ENCODE measurements at places on chromosomes 1 and 21.

DNA sequence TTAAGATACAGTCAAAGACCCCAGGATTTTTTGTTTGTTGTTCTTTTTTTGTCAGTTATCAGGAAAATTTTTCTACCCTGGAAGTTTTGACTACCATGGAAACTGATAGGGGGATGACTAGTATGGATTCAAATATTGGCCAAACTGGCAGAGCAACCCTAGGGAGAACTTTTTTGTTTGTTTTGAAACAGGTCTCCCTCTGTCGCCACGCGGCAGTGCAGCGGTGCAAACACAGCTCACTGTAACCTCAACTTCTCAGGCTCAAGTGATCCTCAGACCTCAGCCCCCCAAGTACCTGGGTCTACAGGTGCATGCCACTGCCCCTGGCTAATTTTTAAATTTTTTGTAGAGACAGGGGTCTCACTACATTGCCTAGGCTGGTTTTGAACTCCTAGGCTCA is 46.6 kb downstream of the TOR3A start:
- no peak for DNase-seq

DNA sequence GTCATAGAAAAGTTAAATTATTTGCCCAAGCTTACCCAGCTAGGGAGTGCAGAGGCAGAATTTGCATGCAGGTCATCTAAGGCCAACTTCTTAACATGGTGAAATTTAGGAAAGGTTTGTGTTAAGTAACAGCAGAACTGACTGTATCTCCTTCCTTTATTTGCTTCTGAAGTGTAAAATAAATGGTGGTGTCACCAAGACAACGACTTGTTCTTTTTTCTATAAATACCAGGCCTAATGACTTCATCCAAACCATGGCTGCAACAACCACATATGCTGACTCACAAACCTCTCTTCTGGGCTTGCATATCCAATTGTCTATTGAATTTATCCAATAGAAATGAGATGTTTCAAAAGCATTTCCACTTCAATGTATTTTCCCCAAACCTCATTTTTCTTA is 19.1 kb downstream of the COL24A1 start:
- DNase-seq: no peak

DNA sequence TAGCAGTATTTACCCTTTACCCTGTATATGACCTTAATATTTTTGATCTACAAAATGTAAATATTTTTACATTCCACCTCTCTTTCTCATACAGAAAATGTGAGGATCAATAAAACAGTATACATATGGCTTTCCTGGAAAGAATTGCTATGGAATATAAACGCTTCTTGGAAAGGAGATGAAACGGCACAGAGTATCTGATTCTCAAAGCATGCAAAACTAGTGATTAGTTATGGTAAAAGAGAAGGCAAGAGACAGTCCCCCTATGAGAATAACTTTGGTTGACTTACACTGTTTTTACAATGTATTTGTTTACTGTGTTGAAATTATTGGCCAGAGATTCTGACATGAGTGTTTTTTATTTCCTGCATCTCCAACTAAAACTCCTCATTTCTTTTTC is 204.6 kb upstream of the C21orf91 start:
- DNase-seq: no peak

DNA sequence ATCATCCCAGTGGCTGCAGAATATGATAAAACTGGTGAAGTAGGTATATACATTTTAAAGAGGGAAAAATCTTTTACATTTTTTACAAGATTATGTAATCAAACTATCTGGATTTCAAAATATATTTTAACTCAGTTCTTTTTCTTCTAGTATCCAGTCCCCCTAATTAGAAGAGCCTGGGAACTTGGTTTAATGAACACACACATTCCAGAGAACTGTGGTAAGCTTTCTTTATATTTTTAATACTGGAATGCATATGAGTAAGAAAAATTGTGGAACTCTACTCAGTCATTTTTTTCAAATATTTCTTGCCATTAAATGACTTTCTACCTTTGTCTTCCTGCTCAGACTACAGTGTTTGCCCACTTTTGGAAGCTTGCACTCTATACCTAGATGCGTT is 8.2 kb downstream of the ACADM start:
- DNase-seq: no peak

- no peak for DNase-seq
These were observed 73.8 kb downstream of the LYPLAL1 start for GRCh38 chr1:219247441-219247840.

DNA sequence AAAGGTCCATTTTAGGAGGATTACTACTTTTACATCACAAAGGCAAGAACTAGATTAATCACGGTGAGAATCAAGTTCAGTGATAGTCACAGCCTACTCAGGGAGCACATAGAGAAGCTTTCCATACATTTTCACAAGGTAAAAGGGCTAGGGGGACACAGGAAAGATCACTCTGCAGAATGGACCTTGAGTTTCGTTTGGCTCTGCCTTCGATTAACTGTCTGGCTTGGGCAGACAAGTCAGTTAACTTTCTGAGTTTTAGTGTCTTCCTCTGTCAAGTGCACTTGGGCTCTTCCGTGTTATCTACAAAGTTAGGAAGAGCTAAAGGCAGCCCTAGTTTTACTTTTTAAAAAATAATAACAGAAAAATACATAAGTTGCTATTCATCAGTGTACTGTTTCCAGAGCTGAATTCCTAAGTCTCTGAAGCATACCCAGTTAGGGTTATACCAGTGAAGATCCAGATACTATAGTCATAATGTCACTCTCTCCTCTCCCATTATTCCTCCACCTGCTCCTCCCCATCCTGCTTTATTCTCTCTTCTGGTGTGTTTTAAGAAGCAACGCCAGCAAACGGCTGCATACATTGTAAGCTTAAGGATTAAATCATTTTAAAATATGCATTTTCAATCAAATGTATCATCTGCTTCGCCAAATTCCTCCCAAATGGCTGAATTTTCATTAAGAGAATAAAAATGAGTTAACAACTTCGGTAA is 1.7 kb downstream of the CEP170 start:
- DNase-seq: no peak

DNA sequence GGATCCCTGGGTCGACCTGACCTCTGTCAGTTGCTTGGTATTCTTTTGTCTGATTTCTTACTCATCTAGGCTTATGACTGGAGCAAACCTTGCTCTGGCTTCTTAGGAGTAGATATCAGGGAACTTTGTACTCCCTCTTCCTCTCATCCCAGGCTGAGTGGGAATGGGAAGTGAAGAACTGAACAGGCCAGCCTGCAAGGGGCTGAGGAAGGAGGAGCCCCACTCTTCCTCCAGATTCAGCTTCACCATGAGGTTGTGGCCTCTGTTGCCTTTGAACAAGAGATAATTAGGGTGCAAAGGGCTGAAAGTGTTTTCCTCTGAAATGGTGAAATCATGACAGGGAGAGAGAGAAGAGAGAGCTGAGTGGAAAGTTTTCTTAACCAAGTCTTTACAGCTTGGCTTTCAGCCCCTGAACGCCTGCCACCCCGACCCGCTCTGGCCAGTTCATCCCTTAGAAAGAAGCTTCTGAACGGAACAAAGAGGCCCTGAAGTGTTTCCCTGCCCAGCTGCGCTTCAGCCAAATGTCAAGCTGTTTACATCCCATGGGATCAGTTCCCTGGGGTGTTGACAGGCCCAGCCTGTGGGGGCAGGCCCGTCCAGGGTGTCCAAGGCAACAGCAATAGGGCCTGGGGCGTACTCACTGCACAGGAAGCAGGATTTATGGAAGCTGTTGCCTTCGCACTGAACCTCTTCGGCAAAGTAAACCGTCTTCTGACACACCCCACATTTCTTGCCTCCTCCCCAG is 11.2 kb downstream of the CSRP1 start:
- DNase-seq: no peak

- DNase-seq: peak; percentile 71
These were observed 4.8 kb downstream of the ZNF672 start for GRCh38 chr1:248842781-248843331.

DNA sequence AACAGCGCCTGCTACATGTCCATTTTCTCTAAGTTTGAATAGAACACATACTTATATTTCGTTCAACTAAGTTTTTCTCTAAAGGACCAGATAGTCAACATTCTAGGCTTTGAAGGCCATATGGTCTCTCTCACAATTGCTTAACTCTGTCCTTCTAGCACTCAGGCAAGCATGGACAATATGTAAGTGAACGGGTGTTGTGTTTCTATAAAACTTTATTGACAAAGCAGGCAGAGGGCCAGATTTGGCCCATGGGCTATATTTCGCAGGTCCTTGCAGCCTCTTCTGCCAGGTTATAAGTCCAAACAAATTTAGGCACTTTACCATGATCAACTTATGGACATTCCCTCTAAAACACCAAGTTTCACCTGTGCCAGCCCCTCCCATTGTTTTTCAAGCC is 21.1 kb downstream of the KLHDC7A start:
- DNase-seq: no peak

GRCh38 chr21:21034036-21034435 is 35.8 kb downstream of the NCAM2 start:
- DNase-seq: no peak

DNA sequence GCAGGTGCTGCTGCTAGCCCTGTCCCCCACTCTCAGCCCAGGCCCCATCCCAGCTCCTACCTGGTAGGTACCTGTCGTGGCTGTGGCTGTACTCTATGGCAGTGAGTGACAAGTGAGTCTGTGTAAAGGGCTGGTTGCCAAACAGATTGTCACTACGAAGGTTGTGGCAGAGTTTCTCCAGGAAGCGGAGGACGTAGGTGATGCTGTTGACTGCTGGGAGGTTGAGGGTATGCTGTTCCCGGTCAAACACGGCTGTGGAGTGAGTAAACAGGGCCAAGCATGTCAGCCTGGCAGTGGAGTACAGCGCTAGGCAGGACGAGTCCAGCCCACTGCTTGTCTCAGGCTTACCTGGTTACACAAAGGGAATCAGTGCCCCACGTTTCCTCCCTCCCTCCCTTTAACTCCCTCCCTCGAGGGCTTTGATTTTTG is 24.8 kb upstream of the SLFNL1 start:
- no peak for DNase-seq

DNA sequence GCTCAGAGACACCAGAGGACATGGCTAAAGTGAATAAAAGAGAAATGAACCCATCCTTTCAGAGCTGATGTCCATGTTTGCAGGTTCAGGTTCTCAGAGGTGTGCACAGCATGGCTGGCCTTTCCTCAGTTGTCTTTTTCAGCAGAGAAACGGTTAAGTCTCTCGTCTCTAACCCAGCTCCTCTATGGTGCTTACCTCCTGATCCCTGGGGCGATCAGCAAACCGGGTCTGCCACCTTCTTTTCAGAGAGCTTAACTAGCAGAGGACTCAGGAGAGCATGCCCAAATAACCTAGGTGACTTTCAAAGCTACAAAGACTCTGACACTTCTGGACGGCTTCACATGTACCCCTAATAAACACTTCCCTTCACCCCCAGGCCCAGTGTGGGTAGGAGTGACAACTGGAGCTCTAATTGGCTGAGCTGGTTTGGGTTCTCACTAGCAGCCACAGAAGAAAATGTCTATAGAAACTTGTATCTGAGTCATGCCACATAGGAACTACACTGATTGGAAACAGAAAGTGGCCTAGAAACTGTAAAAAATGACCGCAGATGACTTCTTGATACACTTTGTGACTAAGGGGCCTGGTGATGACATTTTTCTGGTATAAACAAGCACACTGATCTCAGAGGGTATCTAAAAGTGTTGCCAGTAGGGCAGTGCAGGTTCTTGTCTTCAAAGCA is at the start of gene AIM2:
Gene AIM2, minus strand, starts transcription at position 329 of the 682 bp plus-strand sequence. CDS start 3,267 bp downstream, outside the sequence.
- DNase-seq: no peak

DNA sequence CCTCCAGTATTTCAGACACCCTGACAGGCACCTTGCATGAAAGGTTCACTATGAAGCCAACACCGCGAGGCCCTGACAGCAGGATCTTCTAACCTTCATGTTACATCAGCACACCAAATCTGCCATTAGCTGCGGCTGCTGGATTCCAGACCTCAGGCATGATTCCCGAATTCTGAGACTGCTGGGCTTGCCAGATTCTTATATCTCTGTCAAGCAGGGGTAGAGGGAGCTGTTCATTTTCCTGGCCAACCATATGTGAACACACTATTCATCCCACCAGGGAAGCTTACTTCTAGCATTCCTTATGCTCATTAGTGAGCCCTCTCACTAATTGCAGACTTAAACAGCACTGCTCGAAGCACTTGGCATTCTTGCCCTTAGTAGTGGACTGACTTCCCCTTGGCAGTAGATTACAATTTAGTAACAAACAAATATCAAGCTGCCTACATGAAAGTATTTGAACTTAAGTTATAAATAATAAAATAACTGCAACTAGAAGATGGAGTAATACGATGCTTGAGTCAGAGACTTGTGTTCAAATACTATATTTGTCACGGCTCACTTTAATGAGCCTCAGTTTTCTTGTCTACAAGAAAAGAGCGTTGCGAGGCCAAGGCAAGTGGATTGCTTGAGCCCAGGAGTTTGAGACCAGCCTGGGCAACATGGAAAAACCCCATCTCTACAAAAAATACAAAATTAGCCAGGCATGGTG is 43.3 kb downstream of the NID1 start:
- no peak for DNase-seq

- DNase-seq: no peak
These were observed 1.2 kb downstream of the CHRM3 start for GRCh38 chr1:239387304-239388158.

- DNase-seq: no peak
These were observed 1.0 kb upstream of the SFN start for GRCh38 chr1:26861889-26862378.

- no peak for DNase-seq
These were observed 22.0 kb downstream of the PRKCZ start for GRCh38 chr1:2072109-2072806.

DNA sequence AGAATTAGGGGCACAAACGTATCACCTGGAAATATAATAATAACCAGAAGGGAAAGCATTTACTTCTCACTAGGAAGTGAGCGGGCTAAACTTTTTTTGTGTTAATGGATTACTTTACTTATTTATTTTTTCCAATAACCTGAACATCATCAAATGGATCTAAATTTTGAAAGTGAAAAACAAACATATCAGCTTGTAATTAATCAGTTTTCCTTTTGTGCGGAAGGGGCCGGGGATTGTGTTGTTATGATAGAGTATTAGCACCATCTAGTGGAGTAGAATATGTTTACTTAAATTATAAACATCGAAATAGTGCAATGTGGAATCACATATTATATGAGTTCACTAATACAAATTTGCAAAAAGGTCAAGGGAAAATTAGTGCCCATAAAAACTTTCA is 9.0 kb downstream of the CFH start:
- DNase-seq: no peak

DNA sequence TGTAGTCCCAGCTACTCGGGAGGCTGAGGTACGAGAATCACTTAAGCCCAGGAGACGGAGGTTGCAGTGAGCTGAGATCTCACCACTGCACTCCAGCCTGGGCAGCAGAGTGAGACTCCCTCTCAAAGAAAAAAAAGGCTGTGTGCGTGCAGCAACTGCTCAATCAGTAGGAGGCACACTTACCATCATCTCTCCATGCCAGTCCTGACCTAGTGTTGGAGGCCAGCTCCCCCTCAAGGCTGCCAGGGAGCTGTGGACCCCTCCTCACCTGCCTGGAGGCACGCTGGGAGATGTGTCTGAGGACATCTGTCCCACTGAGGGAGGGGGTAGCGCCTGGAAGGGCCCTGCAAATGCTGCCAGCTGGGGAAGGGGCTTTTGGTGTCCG is 11.9 kb downstream of the RPS6KA1 start:
- no peak for DNase-seq
